D341Med (cell line): ENCODE measurements at places on chromosomes 4 and X.

- DNase-seq = no peak
Measured at GRCh38 chr4:120819805-120820437, 102.6 kb downstream of the PRDM5 start.

DNA sequence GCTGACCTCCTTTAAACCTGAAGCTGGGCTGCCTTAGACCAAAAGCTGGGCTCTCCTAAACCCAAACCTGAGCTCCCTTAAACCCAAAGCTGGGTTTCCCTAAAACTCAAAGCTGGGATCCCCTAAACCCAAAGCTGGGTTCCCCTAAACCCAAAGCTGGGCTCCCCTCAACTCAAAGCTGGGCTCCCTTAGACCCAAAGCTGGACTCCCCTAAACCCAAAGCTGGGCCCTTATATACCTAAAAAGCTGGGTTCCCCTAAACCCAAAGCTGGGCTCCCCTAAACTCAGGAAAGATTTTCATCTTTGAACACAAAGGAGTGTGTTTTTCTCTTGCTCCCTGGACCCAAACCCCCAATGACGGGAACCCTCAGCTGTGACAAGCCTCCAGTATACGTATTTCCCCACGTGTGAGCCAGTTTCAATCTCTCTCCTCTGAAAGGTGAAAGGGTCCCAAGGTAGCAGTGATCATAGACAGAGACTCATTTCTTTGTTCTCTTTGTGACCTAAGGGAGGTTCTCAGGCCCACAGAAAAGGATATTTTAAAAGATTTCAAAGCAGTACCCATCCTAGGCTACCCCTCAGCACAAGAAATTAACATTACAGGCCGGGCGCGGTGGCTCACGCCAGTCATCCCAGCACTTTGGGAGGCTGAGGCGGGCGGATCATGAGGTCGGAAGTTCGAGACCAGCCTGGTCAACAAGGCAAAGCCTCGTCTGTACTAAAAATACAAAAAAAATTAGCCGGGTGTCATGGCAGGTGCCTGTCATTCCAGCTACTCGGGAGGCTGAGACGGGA lies 31.3 kb upstream of the ASMTL start:
- no peak for DNase-seq

DNA sequence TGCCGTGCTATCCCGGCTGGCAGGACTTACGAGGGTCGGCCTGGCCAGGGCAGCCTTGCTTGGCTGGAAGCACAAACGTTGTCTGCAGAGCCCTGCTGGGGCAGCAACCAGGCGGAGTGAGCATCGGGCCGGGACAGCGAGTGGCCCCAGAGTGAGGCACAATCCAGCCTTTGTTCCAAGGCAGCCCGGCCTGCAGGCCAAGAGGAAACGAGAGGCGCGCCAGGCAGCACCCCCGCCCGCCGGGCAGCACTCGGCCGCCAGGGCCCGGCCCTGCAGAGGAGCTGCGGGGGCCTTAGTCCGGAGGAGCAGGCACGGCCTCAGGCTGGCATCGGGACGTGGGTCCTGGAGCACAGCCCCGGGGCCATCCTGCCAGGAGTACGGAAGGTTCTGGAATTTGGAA lies 24.1 kb downstream of the FGFRL1 start:
- no peak for DNase-seq

- DNase-seq = no peak
Measured at GRCh38 chr4:94491322-94491721, 39.6 kb downstream of the PDLIM5 start.

- DNase-seq = no peak
Measured at GRCh38 chrX:125004799-125005198, 314.9 kb upstream of the TEX13C start.

GRCh38 chrX:20668550-20668949 lies 401.8 kb upstream of the RPS6KA3 start:
- DNase-seq = no peak

GRCh38 chr4:7161721-7162214 lies 30.6 kb upstream of the SORCS2 start:
- no peak for DNase-seq

- no peak for DNase-seq
Measured at GRCh38 chrX:115400960-115401359, 111.4 kb downstream of the LUZP4 start.

GRCh38 chr4:157576671-157577217 lies 356.2 kb downstream of the GRIA2 start:
- DNase-seq = no peak

DNA sequence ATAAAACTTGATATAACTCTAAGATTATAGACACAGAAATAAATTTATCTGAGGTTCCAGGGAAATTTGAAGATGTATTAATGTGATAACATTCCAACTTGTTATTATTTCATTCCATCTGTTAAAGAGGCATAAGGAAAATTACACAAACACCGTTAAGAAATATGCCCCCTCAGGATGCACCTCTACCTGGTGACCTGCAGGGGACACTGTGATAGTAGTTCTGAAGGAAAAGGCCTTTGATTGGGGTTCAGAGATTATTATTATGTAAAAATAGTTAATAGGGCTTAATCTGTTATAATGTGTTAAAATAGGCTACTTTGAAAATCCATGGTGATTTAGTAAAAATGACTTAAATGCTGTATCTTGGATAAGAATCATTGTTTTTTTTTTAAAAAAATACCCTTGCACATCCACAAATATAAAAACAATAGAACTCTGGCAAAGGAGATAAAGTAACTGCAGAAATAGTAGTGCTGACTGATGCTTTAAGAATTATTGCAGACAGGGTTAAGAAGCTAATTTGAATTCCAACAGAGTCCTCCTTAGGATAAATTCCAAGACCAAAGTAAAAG lies 6.1 kb upstream of the ABRAXAS1 start:
- DNase-seq = peak; percentile 58

DNA sequence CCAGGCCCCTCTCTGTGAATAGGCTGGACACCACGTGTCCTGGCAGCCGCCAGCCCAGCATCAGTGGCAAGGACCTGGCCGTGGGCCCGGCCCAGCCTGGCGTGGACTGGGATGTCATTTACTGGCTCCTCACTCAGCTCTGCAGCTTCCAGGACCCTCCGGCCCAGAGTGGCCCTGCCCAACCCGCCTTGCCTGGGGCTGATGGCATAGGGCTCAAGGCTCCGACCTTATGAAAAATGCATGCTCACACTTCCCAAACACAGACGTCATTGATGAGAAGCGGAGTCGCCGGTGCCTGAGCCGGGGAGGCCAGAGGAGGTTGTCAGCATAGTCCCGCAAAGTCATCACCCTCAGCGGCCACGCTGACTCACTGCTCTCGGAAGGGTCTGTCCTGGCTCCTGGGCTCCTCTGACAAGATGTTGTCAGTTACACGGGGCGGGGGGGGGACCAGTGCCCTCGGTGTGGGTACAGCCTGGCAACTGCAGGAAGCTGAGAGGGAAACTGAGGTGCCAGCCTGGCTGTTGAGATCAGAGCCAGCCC lies 14.3 kb downstream of the CFAP99 start:
- no peak for DNase-seq
